ENCODE measurements at places on chromosomes 1 and 21. TPM values are rescaled to one million over a fixed set of nuclear protein-coding genes. Genes with fewer than 3 reads are reported as not detected.
A peak's percentile ranks its signal among the peaks of the same experiment; 100 is the strongest.

GRCh38 chr1:1827089-1827848, 49.0 kb upstream of the NADK start:
- DNase-seq: no peak

The SMPDL3B gene
- total RNA-seq: 16.2 TPM

The FCER1G gene
- not detected for total RNA-seq

DNA sequence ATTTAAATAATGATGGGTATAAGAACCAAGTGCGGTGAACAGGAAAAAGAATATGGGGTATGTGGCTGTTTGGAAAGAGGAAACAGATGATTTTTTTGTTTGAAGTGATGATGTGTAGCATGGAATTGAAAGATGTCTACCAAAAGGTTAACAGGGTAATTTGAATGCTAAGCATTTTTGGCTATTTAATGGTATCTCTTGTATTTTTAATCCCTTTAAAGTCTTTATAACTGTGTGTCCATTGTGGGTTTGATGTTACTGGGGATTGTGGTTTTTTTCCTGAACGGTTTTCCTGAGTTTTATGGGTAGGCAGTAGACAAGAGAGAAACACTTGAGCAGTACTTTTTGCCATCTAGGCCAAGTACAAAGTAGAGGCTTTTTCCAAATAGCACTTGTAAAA, 63.2 kb downstream of the PRDM2 start:
- DNase-seq: no peak

The OLFML2B gene
- not detected for total RNA-seq

DNA sequence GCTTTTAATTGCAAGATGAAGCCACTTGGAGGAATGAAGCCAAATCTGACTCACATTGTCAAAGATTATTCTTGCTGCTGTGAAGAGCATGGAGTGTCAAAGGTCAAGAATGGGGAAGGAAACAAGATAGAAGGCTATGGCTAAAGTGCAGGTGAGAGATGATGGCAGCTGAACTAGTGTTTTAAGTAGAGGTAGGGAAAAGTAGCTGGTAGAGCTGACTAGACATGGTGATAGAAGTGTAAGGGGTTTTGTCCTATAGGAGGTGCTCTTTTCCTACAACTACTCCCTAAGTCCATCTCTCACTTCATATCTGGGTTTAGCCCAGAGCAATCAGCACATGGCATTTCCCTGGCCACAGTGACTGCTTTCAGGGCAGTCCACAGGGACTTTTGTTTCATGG, 11.8 kb downstream of the UBE2T start:
- peak; percentile 23 for DNase-seq

DNA sequence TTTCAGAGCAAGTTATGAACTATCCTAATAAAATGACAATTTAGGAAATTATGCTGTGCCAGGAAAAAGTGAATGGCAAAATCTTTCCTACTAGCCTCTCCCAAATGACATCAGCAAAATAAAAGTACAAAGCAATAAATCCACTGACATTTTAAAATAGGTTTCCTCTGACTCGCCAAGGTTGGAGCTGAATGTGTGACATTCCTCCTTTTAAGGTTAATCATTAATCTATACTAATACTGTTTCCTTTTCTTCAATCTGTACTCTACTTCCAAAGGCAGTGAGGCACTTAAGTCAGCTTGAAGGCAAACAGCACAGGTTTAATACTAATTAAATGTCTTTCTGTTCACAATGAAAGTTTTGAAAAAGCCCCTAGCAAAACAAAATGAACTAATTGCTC, 15.7 kb downstream of the RNF19B start:
- DNase-seq: peak; percentile 58

- DNase-seq: no peak
Measured at GRCh38 chr1:33443080-33443704, 12.3 kb upstream of the PHC2 start.

The CRP gene
- not detected for total RNA-seq

- no peak for DNase-seq
Measured at GRCh38 chr1:223234534-223234933, 91.5 kb upstream of the TLR5 start.

DNA sequence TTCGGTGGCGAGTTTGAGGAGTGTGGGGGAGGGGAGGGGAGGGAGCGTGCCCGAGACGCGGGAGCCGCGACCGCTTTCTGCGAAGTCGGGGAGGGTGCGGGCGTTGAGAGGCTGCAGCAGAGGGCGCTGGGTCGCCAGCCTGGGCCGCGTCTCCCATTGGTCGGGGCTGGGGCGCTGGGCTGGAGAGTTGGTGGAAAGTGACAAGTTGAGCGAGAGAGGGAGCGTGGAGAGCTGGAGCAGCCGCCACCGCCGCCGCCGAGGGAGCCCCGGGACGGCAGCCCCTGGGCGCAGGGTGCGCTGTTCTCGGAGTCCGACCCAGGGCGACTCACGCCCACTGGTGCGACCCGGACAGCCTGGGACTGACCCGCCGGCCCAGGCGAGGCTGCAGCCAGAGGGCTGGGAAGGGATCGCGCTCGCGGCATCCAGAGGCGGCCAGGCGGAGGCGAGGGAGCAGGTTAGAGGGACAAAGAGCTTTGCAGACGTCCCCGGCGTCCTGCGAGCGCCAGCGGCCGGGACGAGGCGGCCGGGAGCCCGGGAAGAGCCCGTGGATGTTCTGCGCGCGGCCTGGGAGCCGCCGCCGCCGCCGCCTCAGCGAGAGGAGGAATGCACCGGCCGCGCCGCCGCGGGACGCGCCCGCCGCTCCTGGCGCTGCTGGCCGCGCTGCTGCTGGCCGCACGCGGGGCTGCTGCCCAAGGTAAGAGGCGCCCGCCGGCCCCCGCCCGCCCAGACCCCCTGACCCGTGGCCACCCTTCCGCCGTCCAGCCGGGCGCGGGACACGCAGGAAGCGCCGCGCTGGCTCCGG, at the start of gene ROR1:
Gene ROR1, plus strand, starts transcription at position 203 of the 802 bp plus-strand sequence.
- DNase-seq: peak; percentile 92

GRCh38 chr21:41328660-41329607, 12.3 kb downstream of the FAM3B start:
- no peak for DNase-seq

GRCh38 chr21:40647706-40648105, 199.3 kb downstream of the DSCAM start:
- no peak for DNase-seq

The CLCA4 gene
- total RNA-seq: 0.36 TPM
